ENCODE measurements at places on chromosomes 11 and 22.

DNA sequence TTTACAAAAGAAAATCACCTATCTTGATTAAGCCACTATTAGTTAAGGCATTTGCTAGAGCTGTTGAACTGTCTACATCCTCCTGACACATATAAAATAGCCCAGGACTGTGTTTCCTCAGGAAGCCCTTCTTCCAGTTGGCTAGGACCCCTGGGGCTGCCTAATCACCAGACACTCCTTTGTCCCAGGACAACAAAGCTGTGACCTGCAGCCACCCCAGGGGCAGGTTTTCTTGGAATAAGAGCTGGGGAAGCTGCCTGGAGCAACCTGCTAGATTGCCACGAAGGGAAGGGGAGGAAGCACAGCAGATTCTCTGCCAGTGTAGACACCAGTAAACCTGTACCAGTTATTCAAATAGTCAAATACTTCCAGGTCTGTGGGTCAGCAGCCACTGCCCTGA, 17.6 kb downstream of the CHST1 start:
- no peak for DNase-seq

DNA sequence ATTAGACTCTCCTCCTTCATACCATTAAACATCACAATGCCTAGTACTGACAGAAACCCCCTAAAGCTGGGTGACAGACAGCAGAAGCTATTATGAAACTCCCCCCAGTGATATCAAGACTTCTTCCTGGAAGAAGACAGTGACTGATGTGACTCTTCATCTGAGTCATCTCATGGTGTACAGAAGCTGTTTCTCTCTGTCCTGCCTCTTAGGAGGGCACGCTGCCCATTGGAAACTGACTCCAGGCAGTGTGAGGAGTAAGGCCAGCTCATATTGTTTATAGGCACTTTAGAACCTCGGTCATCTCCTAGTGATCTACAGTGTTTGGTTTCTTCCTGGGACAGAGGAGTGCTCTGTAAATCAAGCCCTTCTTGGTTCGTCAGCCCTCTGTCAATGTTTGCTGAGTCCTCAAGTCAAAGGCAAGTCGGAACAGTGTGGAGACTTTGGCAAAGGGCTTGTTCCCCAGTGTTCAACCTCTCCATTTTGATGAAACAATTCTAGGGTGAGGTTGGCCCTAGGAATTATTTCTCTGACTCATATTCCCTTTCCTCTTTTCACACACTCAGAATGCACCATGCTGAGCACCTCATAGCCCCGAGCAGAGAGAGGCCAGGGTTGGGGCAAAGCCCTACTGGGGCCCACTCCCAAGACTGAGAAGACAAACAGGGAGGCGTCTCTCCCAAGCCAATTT, 172.5 kb upstream of the TMEM45B start:
- no peak for DNase-seq

DNA sequence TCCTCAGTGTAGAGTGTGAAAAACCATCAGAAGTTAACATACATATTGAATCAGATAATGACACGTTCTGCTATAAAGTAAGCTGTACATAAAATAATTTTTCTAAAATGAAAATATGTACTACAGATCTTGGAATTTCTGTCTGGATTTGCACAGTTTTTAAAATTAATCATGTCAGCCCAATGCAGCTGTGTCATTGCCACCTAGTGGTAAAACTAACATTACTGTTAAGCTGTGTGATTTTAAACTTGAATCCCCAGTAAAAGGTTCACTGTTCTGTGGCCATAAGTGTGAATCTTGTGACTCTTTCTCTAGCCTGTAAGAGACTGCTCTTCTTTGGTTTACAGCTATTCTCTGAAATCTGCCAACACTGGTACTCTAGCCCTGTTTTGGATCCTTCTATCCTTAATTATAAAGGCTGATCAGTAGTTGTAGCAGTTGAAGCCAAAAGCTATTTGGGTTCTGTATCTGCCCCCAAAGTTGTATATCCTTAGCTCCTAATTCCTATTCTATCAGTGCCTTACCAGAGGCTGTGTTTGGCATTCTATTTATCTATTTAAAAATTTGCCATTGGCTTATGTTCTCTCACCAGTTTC, 4.0 kb downstream of the JRKL start:
- peak; percentile 61 for DNase-seq

DNA sequence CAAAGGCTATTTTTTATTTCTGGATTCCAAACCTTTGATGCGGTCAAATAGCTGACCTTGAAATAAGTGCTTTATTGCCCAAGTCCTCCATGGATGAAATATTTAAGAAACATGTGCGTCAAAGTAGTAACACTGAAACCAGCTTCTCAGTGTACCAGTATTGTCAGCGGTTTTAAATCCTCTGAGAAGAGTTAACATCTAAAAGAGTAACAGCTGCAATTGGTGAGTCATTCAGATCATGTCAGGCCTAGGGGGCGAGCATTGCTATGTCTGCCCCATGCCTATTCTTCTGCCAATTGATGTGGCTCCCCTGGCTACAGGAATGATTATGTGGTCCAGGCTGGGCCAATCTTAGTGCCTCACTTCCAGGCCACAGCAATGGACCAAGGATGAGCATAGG, 263.3 kb upstream of the SORL1-AS1 start:
- DNase-seq = no peak

DNA sequence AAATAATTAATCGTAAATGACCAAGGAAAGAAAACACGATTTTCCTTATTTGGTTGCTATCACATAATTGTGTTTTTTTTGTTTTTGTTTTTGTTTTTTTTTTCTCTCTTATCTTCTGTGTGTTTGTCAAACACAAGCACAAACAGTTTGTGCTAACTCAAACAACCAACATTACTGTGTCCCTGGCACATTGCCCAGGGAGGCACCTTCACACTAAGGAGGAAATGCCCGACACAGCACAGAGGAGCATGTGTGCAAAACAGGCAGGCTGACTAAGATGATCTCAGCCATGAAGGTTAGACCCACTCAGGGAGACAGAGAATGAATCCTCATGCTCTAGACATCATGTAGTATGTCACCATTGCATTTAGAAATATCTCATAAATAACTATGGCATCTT, 130.1 kb downstream of the SOX6 start:
- DNase-seq = peak; percentile 36

- no peak for DNase-seq
Observed at GRCh38 chr11:38842991-38843390, 2245.0 kb upstream of the RAG2 start.

- DNase-seq = no peak
Observed at GRCh38 chr11:78131956-78132355, 7.5 kb downstream of the ALG8 start.

GRCh38 chr11:67421430-67422031, 6.1 kb downstream of the CARNS1 start:
- no peak for DNase-seq

GRCh38 chr11:76836613-76837291, 24.0 kb upstream of the ACER3 start:
- no peak for DNase-seq

DNA sequence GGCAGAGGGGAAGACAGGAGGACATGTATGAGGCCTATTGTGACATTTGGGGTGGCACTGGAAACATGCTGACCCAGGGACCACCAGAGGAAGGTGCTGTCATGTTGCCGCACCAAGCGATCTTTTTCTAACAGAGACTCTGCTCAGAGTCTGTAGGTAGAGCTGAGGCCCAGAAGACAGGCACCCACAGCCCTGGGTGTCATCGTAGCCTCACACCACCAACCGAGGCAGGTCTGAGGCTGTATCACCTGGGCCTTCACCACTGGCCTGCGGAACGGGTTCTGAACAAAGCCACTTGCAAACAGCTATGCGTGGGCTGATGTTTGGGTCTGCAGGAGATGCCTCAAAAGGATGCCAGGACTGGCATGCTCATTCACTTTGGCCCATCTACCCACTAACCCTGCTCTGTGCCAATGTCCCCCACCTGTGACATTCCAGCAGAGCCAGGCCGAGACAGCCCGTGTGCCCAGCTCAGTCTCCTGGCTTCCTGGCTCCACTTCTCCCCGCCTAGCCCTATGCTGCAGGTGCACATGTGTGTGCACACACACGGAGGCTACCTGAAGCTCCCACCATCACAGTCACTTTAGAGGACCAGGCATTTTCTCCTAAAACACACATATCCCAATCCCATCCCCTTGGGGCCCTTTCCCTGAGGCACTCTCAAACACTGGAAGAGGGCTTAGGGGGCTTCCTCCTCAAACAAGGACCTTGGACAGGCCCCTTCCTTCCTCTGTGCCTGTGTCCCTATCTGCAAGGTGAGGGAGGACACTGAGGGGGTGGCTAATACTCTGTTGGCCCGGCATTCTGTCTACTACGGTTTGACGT, 3.6 kb downstream of the TRIM29 start:
- DNase-seq = no peak

- DNase-seq = no peak
Observed at GRCh38 chr11:115767883-115768282, 263.7 kb upstream of the CADM1 start.

DNA sequence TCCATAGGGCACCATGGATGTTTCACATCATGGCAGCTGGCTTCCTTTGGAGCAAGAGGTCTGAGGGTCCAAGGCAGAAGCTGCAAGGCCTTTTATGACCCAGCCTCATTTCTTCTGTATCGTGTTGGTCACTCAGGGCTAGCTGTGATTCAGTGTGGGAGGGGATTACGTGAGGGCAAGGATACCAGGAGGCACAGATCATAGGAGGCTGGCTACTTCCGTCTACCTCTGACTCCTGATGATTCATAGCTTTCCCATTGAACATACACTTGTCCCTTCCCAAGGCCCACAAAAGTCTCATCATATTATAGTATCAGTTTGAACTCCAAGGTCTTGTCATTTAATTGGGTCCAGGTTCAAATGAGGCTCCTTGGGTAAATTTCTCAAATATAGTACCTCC, 135.3 kb upstream of the ZBED5 start:
- DNase-seq = no peak

DNA sequence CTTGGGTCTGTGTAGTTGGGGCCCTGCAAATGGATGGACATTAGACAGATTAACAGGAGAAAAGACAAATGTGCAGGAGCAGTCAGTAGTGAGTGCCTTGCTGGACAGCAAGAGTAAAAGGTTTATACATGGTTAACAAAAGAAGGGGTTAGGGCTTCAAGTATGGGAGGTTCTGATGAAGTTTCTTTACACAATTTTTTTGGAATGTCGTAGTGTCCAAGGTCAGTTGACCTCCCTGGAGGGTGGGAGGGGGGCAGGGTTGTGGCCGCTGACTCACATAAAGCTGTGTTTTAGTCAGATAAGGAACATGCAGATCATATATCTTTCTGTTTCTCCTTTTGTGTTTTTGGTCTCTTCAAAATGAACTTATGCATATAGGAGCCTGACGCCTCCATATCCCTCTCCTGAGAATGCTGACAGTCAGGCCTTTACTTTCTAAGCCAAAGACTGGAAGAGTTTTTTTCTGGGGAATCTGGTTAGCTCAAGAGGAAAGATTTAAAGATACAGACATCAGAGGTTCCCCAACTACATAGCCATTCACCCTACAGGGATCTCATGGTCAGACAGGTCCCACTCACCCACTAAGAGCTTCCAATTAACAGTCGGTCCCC, 134.3 kb downstream of the NECTIN1 start:
- no peak for DNase-seq

GRCh38 chr11:98725471-98725870, 295.3 kb upstream of the CNTN5 start:
- DNase-seq = no peak

DNA sequence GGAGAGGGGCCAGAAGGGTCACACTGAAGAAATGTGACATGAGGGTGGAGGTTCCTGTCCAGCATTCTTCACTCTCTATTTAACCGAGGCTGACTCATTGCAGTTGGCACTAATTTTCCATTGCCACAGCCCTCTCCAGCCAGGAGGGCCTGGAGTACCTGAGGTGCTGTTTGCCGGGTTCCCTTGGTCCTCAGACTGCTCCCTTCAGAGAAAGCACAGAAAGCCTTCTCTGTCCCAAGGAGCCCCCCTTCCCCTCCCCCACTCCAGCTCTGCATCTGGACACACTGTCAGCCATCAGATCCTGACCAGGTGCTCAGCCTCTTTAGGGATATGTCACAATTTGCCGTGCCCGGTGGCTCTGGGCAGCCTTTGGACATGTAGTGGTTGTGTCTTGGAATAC, 3.2 kb upstream of the C11orf91 start:
- no peak for DNase-seq
